ENCODE measurements at places on chromosomes 1 and 21.

DNA sequence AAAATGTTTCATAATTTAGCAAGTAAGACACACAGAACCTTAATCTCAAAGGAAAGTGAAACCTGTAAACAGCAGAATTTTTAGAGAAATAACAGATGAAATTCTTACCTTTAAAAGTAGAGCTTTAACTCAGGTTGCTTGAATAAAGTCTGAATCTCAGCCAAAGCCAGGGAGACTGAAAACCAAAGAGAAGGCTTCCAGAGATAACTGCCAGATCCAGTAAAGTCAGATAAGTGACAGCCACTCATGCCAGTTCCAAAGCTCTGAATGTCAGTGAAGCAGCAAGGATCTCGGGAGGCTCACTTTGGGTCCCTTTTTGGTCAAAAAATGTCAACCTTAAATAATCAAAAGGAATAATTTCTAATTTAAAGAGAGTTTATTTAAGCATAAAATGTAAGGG, 199.9 kb upstream of the CHRM3 start:
- no peak for DNase-seq

- DNase-seq: no peak
These were observed 1.9 kb downstream of the IGSF8 start for GRCh38 chr1:160096274-160097116.

DNA sequence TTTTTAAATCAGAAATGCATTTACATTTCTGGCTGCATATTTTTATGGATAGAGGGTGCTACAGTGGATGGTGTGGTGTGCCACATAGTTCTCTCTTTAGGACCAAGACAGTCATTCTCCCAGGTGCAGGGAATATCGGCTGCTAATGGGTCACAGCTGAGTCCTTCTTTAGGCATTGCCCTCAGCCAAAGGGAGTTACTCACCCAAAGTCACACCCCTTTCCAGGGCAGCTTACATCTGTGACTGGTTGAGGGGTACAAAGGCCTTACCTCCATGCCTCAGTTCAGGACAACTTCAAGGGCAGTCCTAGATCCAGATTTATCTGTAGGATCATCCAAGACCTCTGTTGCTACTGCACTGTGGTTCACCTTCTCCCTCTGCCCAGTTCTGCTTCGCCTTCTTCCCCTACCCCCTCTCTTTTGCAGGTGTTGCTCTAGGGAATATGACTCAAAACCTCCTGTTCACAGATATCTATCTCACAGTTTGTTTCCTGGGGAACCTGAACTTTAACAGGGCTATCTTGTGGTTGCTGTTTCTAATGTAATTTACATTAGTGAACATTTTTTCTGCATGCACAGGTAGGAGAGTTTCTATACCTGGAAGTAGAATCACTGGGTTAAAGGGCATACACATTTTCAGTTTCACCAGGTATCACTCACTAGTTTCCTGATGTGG, 413.9 kb downstream of the RPS6KC1 start:
- no peak for DNase-seq

- DNase-seq: no peak
These were observed 155.1 kb upstream of the CAMK1G start for GRCh38 chr1:209428241-209428921.

- no peak for DNase-seq
These were observed 15.5 kb downstream of the TNFRSF8 start for GRCh38 chr1:12078575-12078937.

GRCh38 chr1:100413035-100413434, 60.7 kb downstream of the CDC14A start:
- no peak for DNase-seq

DNA sequence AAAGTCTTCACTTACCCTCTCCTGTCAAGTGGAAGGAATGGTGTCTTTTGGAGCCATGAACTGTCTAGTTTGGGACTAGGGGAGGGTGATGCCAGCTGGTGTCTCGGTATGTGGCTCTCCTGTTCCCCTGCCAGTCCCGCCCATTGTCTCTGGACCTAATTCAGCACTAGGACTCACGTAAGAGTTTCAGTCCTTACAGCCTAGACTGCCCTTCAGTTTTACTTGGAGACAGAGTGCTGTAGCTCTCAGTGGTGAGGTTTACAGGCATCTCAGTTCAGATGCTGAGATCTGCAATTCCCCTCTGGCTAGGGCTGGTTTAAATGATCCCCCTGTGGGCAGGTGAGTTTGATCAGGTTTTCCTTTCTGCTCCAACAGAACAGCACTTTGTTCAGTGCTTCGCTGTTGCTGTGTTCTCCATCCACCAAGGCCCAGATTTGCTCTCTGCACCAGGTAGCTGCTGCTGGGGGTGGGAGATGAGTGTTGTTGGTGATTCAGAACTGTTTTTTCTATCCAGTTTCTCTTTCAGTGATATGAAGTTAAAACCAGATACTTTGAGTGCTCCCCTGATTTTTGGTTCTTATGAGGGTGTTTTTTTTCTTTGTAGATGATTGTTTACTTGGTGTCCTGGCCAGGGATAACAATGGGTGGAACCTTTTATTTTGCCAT, 198.3 kb upstream of the RNPC3 start:
- no peak for DNase-seq

DNA sequence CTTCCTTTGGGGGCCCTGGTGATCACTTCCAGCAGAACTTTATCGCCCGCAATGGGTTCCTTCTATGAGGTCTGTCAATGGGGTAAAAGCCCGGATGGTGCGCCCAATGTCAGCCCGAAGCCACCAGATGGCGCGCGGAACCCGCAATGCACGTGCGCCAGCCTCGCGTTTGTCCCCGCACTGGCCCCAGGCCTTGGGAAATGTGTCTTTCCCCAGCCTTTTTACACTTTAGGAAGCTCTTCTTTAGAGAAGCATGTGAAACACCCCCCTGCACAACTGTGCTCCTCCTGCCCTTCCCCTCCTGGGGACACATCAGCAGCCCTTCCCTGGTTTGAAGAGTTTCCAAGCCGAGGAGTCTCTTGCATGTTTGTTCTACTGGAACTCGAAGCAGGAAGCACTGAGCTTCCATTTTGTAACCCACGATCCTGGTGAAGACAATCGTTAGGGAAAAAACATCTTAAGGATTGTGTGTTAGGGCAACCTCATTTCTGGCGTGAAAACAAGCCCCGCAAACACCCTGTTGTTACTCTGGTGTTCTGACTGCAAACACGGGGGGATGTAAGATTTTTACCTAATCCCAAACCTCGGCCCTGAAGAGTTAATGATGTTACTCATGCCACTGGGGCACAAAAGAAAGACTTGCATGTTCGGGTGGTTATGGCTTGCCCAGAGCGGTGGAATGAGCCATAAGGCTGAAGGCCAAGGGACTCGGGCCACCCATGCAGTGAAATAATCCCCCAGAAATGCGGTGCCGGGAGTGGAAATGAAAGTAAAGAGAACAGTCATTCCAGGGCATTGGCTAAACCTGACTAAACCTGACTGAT, 20.4 kb upstream of the TARBP1 start:
- peak; percentile 71 for DNase-seq

DNA sequence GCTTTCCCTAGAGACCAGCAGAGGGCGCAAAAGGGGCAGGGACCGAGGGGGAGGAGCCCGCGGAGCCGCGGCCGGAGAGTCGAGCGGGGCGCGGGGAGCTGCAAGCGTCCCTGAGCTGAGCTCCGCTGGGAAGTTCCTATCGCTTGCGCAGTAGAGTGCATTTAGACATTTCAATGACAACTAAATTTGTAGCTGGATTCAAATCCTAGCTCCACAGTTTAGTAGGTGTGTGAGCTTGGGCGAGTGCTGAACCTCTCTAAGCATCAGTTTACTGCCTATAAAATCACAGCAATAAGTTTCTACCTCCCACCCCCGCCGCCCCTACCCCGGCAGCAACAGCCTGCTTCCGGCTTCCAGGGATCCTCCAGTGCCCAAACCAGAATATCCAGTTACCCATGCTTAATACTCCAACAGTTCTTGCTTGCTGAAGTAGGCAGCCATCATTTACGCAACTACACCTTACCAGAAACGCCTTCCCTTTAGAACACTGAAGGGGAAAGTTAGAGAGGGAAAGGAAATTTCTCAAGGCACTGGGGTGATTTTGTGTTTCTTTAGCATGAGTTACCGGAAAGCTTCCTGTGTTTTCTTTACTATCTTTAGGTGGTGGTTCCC, 9.1 kb downstream of the TLR5 start:
- peak; percentile 56 for DNase-seq

DNA sequence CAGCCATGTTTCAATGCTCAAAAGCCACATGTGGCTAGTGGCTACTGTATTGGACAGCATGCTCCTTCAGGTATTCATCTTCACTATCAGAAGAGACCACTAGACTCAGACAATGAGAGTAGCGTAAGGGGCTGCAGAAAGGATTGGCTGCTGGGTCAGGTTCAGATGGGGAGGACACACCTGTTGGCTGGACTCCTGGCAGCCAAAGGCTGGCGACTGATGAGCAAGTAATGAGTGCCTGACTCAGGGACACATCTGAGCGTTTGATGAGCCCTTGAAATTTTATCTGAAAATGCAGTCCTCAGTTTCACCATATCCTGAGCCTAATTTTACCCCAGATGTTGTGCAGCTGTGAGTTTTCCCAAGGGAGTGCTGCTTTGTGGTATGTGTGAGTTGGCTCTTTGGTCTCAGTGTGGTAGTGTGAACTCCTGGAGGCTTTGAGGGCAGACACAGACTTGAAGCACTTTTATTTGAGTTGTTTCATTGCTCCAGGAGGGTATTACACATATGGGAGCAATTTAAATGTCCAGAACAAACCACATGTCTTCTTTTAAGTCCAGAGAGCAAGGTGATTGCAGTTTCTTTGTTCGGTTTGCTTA, 9.6 kb downstream of the ST6GALNAC3 start:
- DNase-seq: no peak

- no peak for DNase-seq
These were observed 190.6 kb downstream of the DPYD start for GRCh38 chr1:97730271-97730670.

- no peak for DNase-seq
These were observed 5.3 kb downstream of the MAN1C1 start for GRCh38 chr1:25621876-25622275.

DNA sequence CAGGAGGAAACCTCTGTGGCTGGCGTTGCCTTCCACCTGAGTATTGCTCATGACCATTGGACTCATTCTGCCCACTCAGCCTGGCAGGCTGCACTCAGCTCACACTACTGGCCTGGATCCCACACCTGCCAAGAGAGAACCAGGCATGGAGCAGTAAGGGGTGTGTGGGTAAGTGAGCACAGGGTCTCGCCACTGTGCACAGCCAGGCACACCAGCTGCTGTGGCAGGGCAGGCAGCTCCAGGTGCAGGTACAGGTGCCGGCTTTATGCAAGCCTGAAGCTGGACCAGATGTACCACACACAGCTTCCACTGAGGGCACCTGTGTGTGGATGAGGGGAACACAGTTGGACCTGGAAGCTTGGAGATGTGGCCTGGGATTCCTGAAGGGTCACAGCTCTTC, 295.2 kb upstream of the SNX7 start:
- no peak for DNase-seq

- no peak for DNase-seq
These were observed 55.4 kb upstream of the KIF26B start for GRCh38 chr1:245099401-245099800.

GRCh38 chr1:172641492-172641891, 17.4 kb upstream of the FASLG start:
- DNase-seq: no peak

DNA sequence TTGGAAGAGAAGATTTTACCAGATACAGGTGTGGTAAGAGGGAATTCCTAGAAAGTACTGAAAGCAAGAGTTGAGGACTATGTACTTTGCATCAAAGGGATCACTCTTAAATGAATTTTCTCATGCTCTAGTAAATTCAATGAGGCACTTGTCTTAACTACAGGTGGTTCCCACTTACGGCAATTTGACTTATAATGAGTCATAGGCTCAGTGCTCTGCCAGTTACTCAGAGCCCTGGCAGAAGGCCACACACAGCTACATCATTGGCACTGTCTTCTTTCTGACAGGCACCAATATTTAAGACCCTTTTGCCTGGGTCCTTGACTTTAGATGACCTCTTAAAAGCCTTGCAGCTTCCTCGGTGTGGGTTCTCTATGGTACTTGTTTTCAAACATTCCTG, 15.9 kb upstream of the ADAMTS5 start:
- DNase-seq: no peak

- no peak for DNase-seq
These were observed 1.2 kb upstream of the HSPB7 start for GRCh38 chr1:16018749-16019643.

DNA sequence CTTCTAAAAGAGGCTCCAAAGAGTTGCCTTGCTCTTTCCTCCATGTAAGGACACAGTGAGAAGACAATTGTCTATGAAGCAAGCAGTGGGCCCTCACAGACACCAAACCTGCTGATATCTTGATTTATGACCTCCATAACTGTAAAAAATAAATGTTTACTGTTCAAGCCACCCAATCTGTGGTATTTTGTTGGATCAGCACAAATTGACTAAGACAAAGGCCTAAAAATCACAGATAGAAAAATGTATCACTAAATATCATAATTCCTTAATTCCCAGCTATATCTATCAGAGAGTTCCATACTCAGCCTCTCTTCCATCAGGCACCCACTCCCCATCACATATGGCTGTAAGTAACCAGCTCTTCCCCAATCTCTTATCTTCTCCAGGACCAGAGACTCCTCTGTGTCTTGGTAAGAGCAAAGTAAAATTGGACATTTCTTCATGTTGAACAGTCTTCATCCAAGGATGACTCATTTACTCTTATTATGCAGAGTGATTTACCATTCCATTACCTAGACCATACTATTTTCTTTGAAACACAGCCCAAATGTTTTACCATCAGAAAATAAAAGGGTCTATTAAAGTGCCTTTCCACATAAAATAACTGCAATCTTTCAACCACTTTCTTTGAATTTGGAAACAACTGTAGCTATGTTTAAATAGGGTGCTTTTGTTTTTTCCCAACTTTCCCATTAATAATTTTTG, 503.6 kb downstream of the MRPL39 start:
- DNase-seq: no peak

DNA sequence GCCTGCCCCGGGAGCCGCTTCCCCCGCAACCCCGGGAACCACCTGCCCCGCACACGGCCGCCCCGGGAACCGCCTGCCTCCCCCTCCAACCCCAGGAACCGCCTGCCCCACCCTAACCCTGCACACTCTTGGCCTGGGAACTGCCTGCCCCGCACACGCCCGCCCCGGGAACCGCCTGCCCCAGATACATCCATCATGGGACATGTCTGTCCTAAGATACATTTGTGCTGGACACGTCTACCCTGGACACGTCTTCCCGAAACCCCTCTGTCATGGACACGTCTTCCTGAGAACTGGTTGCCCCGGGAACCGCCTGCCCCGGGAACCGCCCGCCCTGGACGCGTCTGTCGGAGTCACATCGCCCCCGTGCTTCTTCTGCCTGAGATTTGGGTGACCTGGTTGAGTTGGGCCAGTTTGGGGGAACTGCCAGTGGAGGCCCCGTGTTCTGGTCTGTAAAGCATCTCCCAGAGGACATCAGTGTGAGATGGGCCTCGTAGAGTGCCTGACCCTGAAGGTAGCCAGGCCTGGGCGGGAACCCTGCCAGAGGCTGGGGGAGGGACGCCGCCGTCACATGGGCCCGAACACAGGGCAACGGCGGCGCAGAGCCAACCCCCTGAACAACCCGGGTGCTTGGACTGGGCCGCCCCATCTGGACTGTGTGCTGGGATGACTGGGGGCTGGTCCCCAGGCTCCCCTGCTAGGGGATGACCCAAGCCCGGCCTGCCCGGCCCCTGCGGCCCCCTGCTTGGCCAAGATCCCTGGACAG, 3.6 kb downstream of the PERM1 start:
- no peak for DNase-seq

Measured in stimulated activated CD4-positive, alpha-beta T cell treated with anti-CD3 and anti-CD28 coated beads, TNF-alpha, amount 100 ng/mL, for 4 hours (primary cell).